Hepatic stellate cell (primary cell): ENCODE measurements at places on chromosomes 12 and 14.
A peak's percentile ranks its signal among the peaks of the same experiment; 100 is the strongest.

- no peak for DNase-seq
Observed at GRCh38 chr12:57612711-57613426, 1.6 kb downstream of the ARHGEF25 start.

- no peak for DNase-seq
Observed at GRCh38 chr12:93366422-93366821, 11.3 kb upstream of the NUDT4 start.

DNA sequence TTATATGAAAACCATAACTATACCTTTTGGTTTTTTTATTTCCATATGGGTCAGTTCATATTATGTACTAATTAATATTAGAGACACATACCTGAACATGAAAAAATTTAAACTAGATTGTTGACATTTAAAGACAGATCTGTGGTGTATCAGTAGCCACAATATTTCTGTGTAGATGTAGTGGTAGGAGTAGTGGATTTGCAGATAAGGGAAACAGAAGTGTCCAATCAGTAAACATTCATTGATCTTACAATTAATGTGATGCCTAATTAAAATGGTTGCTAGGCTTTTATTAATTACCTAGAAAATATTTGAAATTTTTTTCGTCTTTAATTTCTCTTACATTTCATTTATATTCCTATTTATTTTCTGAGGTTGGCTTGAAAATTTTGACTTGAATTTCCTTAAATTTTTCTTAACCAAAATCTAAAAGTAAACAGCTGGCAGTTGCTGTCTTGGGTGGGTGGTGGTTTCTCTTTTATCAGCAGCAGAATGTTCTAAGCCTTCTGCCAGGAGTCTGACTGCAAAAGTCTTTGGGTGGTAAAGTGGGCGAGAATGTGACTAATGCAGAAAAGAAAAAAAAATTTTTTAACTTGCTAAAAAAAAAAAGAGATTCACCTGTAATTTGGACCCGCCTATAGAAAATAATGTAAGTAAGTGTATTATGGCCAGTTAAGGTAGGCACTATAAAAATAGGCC is 2.4 kb downstream of the FGFR1OP2 start:
- no peak for DNase-seq

- no peak for DNase-seq
Observed at GRCh38 chr14:69845787-69846186, 33.4 kb upstream of the SMOC1 start.

GRCh38 chr12:122958198-122958888 is 7.9 kb downstream of the ABCB9 start:
- no peak for DNase-seq

DNA sequence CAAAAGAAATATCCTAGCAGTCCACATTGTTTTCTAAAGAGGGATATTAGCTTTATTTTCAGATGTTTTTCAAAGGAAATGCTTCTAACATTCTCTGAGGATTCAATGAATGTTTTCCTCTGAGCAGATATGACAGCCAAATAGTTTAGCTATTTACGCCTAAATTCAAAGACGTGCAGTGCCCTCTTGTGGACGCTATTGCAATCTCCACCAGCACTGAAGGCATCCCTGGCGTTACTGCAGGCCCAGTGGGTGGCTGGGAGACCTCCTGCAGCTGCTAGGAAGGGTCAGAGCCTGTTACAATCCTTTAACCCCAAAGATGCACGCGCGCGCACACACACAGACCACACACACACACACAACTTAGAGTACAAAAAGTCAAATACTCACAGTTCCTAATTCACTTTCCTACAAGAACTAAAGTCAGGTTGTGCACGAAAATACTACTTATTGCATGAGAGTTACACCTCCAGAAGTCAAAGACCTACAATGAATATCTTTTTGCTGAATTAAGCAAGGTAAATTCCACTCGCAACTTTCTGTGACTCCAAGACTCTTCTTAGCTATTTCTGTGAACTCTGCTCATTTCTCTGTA is 589.3 kb upstream of the TMEM132C start:
- DNase-seq = peak; percentile 70

GRCh38 chr14:101315802-101316296 is 245.4 kb upstream of the DIO3 start:
- no peak for DNase-seq

DNA sequence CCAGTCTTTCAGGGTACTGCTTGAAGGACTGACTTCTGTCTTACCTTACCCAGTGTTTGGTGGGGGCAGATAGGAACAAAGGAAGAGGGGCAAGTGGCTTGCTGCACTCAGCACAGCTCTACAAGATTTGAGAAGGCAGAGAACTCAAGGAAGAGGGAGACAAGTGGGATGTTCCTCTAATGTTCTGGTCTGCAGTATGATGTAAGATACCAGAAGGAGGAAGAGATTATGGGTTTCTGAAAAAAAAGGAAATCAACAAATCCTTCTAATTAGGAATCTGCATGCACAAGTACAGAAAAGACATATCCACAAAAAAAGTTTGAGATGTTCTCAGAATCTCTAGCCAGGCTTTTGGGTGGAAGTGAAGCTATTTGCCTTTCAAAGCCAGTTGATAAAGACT is 37.1 kb downstream of the USP15 start:
- no peak for DNase-seq

DNA sequence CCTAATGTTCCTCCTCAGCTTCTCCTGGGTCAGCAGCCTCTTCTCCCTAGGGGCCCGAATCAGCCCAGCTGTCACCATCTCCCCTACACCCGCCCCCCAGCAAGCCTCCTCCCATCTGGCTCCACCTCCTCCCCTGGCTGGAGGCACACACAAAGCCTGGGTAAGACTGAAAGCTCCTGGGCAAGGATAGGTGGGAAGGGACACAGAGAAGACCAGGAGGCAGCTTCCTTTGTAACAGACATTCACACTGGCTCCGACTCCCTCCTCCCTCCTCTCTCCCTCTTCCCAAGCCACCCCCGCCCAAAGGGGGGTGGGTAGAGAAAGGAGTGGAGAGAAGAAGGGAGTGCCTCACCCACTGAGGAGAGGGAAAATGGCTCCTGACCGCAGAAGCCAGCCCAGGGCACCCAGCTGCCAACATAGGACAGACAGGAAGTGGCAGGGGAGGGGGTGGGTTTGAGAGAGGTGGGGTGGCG is 4.0 kb downstream of the CHD4 start:
- DNase-seq = peak; percentile 78

GRCh38 chr12:90519285-90519684 is 435.7 kb downstream of the CCER1 start:
- no peak for DNase-seq

DNA sequence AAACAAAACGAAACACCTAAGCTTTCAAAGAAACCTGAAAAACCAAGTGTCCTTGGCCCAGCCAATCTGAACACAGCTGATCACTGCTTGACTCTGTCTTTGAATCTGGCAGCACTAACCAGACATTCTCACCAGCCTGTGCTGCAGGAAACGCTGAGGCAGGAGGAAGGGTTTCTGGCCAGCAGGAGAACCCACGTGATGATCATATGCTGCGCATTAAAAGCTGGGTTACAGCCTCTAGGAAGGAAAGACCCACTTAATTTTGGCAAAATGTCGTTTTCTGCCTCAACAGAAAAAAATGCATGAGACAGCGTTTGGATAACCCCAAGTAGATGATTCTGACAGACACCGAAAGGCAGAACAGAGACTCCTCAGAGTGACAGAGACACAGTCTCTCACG is 9.8 kb downstream of the APPL2 start:
- DNase-seq = peak; percentile 73

GRCh38 chr12:6962285-6963015 is 8.0 kb downstream of the PHB2 start:
- no peak for DNase-seq

DNA sequence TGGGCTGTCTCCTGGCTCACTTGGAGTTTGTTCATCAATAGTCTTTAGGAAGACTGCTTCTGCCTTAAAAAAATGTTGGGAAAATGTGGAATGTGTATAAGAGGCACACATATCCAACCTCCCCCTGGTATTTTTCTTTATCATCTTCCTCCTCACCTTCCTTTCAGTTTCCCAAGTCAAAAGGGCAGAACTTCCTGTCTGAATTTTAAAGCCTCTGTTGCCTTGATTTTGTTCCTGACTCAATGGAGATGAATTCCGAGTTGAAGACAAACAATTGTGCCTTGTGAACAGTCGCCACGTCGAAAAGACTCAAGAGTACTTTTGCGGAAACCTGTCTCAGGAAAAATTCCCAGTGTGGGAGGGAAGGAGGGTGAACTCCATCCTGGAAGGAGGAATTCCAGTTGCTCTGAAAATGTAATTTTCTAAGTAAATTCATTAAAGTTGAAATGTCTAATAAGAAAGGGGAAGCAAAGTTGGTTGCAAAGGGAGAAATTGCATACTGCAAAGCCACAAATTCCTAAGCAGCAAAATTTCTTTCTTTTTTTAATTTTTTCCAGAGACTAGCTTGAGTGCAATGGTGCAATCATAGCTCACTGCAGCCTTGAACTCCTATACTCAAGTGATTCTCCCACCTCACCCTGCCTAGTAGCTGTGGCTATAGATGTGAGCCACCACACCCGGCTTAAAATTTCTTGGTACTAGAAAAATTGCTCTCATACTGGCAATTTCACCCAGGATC is 50.2 kb upstream of the ELK3 start:
- DNase-seq = no peak

- DNase-seq = peak; percentile 30
Observed at GRCh38 chr14:53217316-53217994, 64.3 kb upstream of the DDHD1 start.

GRCh38 chr14:38255408-38255672 is 553 bp downstream of the CLEC14A start:
- no peak for DNase-seq

GRCh38 chr14:103748534-103748857 is 32.9 kb downstream of the ZFYVE21 start:
- no peak for DNase-seq

DNA sequence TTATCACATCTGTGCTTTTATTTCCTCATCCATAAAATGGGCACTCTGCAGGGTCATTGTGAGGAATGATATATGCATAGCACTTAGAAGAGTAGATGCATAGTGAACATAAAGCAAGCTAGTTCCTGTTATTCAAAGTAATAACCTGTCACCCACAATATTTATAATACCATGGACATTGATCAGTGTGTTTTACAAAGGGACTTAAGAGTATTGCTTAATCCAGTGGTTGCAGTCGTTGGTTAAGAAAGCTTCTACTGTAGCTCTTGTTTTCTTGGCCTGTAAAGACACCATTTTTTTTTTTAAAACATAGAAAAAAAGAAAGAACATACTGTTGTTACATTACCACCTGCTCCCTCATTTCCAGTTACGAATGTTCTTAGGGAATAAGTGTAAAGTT is 13.1 kb downstream of the METAP2 start:
- DNase-seq = no peak

GRCh38 chr14:53947452-53948204 is 9.0 kb downstream of the BMP4 start:
- DNase-seq = no peak

- no peak for DNase-seq
Observed at GRCh38 chr12:84632556-84632955, 280.0 kb downstream of the SLC6A15 start.

- peak; percentile 7 for DNase-seq
Observed at GRCh38 chr12:21296751-21297406, 37.8 kb downstream of the SLCO1A2 start.

DNA sequence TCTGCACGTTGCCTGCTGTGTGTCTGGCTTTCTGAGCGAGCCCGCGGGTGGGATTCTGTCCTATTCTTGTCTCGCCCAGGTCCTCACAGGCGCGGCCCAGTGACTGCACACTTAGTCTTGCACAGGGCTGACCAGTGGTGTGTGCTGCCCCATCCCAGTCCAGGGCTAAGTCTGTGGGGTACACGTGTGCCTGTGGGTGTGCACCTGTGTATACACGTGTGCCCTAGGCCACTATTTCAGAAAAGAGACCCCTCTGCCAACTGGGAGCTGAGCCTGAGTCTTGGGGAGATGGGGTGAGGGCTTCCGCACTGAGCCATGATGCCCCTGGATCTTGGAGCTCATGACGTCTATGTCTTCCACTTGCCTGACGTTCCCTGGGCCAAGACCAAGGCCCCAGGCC is 185.5 kb upstream of the PRMT8 start:
- DNase-seq = no peak

DNA sequence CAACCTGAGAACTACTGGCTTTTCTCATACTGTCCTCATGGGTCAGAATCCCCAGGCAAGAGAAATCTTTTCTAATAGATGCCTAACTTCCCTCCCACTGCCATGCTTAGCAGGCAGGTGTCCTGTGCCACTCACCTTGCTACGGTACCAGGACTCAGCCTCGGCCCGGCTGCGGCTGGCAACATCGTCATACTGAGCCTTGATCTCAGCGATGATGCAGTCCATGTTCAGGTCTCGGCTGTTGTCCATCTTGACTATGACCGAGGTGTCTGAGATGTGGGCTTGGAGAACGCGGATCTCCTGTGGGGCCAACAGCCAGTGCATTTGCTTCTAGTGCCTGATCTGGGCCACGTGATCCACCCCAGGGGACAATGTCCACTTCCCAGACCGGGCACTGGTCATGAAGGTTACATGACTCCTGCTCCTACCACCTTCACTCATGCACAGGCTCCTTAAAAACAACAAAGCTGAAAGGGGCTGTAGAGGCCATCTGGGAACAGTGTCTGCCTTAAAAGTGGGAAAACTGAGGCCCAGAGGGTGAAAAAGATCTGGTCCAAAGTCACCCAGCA is 4.1 kb downstream of the KRT85 start:
- DNase-seq = no peak

DNA sequence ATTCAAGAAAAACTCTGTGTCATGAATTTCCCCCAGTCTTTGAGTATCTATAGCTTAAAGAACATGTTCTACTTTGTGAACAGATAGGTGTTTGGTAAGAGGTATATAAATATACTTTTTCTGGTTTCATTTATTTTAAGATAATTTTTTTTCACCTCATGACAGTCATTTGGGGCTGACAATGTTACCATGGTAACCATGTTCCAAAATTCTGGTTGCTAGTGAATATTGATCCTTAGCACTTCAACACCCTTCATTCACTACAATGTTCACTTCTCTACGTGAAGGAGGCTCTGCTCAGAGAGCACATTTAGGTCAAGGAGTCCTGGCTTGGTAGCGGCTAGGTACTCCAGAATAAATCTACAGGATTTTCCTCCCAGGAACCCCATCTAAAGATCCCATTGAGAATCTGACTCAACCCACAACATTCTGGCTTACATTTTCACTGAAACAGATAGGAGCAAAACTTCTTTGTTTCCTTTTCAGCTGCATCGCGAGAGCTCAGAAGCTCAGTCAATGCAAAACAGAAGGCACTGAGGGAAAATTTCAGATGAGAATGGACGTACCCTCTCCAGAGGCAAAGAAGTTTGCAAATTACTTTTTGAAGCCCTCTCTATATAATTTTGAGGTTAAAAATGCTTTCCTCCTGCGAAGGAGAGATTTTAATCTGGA is 93.6 kb downstream of the ARF6 start:
- no peak for DNase-seq

DNA sequence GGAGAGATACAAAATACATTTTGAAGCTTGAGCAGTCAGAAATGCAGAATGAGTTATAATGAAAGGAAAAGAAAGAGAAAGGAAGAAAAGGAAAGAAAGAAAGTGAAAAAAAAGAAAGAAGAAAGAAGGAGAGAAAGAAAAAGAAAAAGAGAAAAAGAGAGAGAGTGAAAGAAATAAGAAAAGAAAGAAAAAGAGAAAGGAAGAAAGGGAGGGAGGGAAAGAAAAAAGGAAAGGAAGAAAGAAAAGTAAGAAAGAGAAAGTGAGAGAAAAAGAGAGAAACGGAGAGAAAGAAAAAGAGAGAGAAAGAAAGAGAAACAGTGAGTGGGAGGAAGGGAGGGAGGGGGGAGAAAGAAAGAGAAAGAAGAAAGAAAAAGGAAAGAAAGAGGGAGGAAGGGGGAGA is 549.9 kb downstream of the GALC start:
- DNase-seq = no peak

- DNase-seq = no peak
Observed at GRCh38 chr12:52141306-52141705, 50.5 kb downstream of the KRT80 start.
